ENCODE measurements at places on chromosomes 1 and 21.

GRCh38 chr1:8925406-8925805 is 20.3 kb upstream of the CA6 start:
- peak; percentile 29 for DNase-seq

DNA sequence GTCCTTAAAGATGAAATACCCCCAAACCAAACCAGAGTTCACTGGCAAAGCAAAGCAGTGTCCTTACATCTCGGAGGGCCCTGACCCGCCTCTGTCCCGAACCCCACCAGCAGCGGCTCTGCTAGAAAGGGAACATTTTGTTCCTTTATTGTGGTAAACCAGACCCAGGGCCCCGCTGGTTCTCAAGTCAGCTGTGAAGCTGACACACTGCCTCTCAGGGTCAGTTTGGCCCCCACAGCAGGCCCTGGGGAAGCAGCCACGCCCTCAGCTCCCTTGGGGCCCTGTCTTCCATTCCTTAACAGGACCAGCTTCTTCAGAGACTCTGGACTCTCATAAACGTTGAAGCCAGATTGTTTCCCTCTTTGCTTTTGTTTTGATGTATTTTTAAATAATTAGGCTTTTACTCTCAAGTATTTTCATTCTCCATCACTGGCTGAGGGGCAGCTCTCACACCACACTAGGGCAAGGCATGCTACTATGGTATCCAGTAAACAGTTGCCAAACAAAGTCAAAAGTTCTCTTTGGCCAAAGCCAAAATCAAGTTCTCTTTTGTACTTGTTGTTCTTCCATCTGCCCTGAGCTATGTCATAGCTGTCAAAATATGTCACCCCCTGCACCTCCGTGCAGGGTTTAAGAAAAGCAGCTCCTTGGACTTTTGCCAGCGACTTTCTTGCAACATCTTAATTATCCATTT is 61.1 kb upstream of the ANGPTL1 start:
- DNase-seq: no peak

DNA sequence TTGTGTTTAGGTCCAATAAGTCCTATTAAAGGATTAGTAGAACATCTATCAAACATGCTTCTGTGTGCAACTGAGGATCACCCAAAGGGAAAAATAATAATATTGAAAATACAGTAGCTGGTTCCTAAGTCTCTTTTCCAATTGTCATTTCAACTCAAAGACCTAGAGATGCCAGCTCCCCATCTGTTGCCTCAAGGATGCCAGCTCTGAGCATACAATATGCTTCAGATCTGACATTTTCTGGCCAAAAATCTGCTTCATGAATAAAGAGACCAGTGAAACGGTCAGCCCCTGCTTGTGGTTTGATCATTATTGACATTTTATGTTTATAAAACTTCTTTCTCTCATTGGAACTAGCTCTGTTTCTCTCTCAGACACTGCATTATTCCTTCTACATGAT is 72.9 kb downstream of the CCDC185 start:
- DNase-seq: no peak

- DNase-seq: no peak
These were observed 16.9 kb upstream of the RPF1 start for GRCh38 chr1:84462118-84462517.

DNA sequence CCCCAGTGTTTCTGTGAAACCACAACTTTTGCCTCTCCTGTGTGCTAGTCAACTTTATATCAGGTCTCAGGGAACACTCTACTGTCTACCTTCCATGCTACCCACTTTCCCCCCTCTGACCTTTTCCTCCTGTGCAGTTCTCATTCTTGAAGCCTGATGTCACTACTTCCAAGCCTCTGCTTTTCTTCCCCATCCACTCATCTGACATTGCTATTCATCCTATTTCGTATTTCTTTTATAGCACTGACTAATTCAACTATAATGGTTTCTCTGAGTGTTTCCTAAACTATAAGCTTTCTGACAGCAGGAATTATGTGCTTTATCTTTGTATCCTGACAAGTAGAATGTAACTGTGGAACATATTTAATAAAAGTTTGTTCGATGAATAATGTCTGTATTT is 18.2 kb upstream of the DPH5 start:
- no peak for DNase-seq

GRCh38 chr1:38336301-38336923 is 289.8 kb upstream of the POU3F1 start:
- DNase-seq: no peak

- DNase-seq: no peak
These were observed 27.6 kb upstream of the PTPRC start for GRCh38 chr1:198611219-198611618.

- DNase-seq: no peak
These were observed 604.2 kb downstream of the LRRIQ3 start for GRCh38 chr1:73593804-73594203.

DNA sequence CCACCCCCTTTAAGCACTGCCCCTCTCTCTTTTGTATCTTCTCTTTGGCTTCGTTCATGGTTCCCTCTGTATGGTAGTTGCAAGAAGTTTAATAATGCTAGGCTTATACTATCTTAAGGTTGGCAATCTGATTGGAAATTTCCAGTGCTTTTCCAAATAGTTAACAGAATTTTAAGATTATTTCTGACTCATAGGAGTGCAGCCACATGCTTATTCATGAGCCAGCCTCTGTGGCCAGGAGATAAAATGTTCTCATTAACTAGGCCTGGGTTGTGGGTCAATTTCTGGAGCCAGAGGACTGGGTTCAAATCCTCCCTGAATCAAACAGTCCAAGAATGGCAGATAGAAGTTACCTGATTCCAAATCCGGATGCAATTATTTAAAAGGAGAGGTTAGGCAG is 103.1 kb downstream of the ATP6V1G3 start:
- no peak for DNase-seq

DNA sequence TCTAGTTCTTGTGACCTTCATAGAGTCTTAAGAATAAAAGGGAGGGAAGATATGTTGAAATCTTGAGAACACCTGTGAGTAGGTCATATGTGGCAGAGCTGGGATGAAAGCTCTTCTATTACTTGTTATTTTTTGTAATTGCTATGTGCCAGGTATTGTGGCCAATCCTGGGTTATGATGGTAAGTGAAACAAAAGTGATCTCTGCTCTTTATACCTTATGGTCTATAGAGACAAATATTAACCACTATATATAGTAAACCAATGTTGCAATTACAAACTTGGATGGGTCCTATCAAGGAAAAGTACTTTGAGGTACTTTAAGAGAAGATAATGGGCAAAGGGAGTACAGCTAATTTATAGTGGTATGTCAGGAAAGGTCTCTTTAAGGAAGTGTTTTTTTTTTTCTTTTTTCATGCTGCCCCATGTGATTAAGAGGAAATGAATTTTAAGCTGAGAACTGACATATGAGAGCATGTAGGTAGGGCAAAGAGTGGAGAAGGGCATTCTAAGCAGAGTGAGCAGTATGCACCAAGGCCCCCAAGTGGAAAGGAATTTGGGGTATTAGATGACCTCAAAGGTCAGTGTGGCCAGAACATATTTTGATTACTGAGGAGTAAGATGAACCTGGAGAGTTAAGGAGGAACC is 43.3 kb downstream of the POU2F1 start:
- DNase-seq: no peak

- peak; percentile 18 for DNase-seq
These were observed 231.2 kb downstream of the DSCAM start for GRCh38 chr21:40615505-40616376.

DNA sequence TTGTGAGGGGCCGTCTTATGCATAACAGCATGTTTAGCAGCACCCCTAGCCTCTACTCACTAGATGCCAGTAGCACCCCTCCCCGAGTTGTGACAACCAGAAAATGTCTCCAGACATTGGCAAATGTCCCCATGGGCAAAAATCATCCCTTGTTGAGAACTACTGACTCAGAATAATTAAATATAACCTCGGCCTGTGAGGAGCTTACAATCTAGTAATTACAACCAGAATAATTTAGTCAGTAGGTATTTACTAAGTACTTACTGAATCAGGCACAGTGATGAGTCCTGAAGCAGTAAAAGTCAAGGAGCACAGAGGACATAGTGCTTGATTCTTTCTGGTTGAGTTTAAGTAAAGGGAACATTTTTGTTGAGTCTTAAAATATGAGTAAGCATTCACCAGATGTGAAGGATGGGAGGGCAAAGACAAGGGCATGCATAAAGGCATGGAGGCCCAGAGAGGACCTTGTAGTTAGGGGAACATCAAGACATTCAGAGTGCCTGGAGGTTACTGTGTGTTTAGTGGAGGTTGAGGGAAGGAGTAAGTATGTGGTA is 44.1 kb upstream of the KCNQ4 start:
- no peak for DNase-seq

GRCh38 chr1:93056214-93056613 is 22.9 kb upstream of the MTF2 start:
- DNase-seq: no peak

DNA sequence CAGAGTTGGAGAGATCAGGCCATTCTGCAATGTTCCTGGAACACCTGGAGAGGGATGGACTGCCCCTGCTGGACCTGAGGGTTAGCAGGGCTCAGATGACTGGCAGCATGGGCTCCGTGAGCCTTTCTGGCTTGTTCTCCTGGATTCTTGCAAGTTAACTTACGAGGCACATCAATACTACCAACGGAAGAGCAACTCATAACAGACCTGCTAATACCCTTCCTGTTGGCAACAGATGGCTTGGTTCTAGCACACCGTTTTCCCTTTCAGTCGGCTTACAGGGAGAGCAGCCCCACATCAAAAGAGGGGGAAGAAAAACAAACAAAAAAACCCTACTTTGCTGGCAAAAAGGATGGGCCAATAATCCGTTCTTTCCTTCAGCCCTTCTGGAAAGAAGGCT is 47.9 kb downstream of the SLC66A1 start:
- DNase-seq: no peak

GRCh38 chr1:46643368-46643775 is 24.8 kb downstream of the ATPAF1 start:
- peak; percentile 87 for DNase-seq

DNA sequence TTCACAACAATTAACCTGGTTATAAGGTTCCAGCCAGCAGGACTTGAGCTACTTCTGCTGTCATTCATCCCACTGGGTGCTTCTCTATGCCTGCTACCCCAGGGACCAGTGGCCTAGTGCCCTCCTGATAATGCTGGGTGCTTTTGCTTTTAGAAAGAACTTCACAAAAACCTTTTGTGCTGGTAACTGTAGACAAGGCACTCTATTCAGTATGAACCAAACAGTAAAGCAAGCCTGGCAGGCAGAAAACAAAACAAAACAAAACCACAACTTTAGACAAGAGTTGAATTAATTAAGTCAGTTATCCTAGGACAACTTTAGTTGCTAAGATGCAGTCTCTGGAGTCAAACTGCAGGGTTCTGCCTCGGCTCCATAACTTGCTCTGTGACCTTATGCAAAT is 61.9 kb upstream of the ADGRL2 start:
- DNase-seq: no peak

- peak; percentile 84 for DNase-seq
These were observed 178.4 kb upstream of the CXADR start for GRCh38 chr21:17334484-17334883.

GRCh38 chr1:226325178-226325577 is 16.2 kb upstream of the LIN9 start:
- no peak for DNase-seq

- DNase-seq: no peak
These were observed 8.7 kb upstream of the BRDT start for GRCh38 chr1:91940496-91940895.

DNA sequence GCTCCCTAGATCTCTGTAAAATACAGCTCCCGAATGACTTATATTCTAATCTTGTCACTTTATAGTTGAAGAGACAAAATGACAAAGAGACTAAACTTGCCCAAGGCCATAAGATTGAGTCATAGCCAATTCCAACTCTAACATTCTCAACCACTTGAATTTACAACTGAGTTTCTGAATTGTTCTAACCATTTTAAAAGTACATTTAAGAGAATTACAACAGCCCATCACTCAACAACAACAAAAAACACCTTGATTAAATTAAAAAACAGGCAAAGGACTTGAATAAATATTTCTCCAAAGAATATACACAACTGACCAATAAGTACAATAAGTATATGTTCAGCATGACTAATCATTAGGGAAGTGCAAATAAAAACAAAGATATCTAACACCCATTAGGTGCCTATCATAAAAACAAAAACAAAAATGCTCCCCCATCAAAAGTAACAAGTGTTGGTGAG is 8.7 kb upstream of the ADCY10 start:
- no peak for DNase-seq

- DNase-seq: no peak
These were observed 1.1 kb upstream of the PRDM16 start for GRCh38 chr1:3067671-3068563.

DNA sequence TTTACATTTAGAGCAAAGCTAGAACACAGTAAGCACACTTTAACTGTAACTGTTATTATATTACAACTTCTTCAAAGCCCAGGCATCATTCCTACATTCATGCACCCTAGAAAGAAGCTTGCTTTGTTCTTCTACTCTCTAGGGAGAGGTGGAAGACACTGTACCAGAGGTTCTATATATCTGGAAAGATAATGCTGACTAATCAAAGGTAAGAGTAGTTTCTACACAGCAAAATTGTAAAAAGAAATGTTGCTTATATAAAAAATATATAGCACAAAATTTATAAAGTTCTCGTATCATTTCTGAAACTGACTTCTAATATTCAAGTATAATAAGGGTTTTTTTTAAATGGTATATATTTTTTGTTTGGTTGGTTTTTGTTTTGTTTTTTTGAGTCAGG is 44.0 kb downstream of the EYA3 start:
- DNase-seq: no peak

DNA sequence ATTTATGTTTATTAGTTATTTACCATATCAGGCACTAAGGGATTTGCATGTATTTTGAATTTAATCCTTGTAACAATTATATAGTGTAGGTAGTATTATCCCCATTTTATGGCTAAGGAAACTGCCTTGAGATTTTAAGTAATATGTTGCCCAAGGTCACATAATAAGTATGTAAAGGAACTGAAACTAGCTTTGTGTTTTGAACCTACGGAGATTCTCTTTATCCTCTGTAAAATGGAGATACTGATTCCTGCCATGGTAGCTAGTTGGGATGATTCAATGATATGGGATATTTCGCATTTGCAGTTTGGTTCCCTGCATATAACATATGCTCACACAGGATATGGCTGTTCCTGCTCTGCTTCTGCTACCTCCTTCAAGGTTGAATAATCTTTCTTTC is 144.3 kb downstream of the ST6GALNAC3 start:
- DNase-seq: no peak

DNA sequence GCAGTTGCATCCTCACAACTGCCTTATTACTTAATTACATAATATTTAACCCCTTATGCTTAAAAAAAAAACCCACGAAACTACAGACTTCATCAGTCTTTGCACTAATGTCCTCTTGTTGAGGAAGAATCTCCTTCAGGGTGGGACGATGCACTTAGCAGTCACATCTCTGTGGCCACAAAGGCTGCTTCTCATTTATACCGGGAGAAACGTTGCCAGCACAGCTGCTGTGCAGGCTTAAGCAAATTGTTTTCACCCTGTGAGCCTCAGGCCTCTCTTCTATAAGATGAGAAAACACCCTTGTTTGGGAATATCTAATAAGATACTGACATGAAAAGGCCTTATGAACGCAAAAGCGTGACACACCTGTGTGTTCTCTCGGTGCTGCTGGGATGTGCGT is 2.9 kb upstream of the OBSCN start:
- no peak for DNase-seq

GRCh38 chr1:223125766-223126165 is 17.3 kb downstream of the TLR5 start:
- DNase-seq: no peak

Data from NCI-H1092 (cell line).